ENCODE measurements at places on chromosomes 6 and 20.
A peak's percentile ranks its signal among the peaks of the same experiment; 100 is the strongest.

- no peak for DNase-seq
Observed at GRCh38 chr6:97703661-97704060, 420.6 kb upstream of the MMS22L start.

- DNase-seq: no peak
Observed at GRCh38 chr6:163085861-163086623, 328.5 kb upstream of the QKI start.

GRCh38 chr6:41942067-41942851, 651 bp upstream of the CCND3 start:
- DNase-seq: no peak

GRCh38 chr6:145761584-145761983, 26.3 kb upstream of the EPM2A start:
- no peak for DNase-seq

- DNase-seq: no peak
Observed at GRCh38 chr6:2754393-2754792, 3.7 kb upstream of the MYLK4 start.

- DNase-seq: no peak
Observed at GRCh38 chr6:112027942-112028674, 25.8 kb upstream of the CCN6 start.

- no peak for DNase-seq
Observed at GRCh38 chr20:36541227-36541767, at the start of gene MYL9. MYL9 (plus strand) TSS chr20:36541519; CDS start chr20:36544885, 3,366 bp downstream.

DNA sequence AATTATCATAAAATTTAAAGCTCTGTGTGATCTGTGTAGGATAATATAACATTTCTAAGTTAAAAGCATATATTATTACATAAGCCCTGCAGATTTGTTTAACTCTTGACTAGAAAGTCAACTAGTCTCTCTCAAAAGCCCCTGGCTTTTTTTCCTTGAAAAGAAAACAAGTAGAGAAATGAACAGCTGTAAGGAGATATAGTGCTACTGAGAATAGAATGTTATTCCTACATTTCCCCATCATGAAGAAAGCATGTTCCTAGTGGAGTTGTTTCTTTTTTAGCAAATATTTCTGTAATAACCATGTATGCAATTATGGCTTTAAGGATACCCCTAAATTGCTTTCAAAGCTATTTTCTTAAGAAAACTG, 37.6 kb downstream of the SHLD1 start:
- no peak for DNase-seq

GRCh38 chr6:47403801-47404200, 73.8 kb upstream of the CD2AP start:
- DNase-seq: no peak

DNA sequence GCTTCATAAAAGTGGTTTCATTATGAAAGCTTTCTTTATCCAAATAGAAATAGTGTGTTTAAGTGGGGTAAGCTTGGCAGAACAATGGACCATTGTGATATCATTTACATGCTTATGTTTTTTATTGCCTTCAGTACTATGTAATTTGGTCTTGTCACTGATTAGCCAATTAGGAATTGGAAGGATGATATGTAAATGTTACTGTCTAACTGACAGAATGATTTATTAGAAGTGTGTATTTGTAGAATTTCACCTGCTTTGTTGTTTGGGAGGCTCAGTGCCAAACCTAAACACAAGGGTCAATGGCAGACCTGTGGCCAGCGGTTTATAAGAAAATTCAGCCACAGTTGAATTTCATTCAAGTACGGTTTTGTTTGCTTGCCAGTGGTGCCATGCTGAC, 39.0 kb downstream of the AIG1 start:
- peak; percentile 35 for DNase-seq

DNA sequence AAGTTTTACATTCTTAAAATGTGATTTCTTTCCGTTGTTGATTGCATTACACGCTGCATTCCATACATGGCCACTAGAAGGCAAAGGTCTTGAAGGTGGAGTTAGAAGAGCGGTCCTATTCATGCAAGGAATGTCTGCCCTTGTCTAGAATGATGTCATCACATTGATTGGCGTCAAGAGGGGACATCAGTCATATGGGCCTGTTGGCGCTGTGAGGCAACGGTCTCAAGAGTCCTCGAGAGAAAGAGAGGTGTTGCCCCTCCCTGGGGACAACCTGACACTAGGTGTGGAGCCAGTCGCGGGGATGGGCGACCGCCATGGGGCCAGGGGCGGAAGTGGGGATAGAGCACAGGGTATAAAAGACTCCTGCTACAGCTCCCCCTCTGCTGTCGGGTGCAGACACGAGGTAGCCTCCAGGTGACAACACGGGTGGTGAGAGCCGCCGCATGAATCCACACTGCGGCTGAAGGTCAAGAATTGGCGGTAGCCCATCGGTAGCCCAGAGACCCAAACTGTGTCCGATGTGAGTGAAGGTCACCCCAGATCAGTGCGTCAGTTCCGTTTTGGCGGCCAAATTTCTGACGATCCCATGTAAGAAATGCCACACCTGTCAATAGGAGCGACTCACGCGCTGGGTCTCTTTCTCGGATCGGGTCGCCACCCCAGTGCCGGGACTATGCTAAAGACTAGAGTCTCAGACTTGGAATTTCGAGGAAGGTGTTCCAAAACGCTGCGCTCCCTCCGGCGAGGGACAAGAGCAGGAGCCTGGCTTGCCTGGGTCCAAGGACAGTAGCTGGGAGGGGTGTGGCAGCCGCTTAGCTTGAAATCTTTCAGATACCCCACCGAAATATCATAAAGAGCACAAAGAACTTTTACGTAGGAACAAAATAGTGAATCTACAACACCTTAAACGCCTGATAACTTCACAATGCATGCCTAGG, 93.2 kb upstream of the ZNF184 start:
- DNase-seq: no peak

DNA sequence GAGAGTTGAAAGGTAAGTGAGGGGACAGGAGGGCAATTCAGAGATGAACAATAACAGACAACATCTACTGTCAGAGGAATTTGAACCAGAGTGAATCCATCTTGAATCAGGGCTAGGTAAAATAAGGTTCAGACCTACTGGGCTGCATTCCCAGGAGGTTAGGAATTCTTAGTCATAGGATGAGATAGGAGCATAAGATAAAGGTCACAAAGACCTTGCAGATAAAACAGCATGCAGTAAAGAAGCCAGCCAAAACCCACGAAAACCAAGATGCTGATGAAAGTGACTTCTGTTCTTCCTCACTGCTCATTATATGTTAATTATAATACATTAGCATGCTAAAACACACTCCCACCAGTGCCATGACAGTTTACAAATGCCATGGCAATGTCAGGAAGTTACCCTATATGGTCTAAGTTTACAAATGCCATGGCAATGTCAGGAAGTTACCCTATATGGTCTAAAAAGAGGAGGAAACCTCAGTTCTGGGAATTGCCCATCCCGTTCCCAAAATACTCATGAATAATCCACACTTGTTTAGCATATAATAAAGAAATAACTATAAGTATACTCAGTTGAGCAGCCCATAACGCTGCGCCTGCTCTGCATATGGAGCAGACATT, 248.5 kb downstream of the HAO1 start:
- DNase-seq: no peak

DNA sequence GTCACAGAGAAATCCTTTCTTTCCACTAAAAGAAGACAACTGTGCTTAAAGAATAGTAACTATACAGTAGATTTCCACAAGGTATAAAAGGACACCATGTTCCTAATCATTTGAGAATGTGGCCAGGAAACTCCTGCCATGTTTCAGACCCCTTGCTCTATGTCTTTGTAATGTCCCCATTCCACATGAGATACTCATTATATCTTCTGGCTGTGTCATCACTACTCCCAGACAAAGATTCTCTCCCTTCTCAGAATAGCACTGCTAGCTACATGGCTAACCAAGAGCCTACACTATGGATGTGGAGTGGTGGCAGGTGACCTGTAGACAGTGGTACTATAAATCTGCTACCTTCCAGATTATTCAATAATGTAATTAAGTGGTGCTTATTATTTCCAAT, 218.1 kb upstream of the MCHR2 start:
- DNase-seq: no peak

DNA sequence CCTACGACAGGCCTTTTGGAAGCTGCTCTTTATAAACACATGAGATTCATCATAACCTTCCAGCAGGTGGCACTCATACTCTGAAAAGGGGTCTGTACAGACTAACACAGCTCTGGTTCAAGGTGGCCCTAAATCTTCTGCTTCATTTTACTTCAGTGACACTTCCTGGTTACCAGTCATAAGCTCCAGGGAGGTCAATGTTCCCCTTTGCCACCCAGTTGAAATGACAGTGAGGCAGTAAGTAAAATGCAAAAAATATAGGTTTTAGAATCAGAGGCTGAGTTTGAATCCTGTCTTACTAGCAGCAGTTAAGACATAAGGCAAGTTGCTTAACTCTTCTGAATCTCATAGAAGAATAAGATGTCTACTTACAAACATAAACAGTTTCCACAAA, 132.8 kb downstream of the CDK19 start:
- DNase-seq: peak; percentile 17

DNA sequence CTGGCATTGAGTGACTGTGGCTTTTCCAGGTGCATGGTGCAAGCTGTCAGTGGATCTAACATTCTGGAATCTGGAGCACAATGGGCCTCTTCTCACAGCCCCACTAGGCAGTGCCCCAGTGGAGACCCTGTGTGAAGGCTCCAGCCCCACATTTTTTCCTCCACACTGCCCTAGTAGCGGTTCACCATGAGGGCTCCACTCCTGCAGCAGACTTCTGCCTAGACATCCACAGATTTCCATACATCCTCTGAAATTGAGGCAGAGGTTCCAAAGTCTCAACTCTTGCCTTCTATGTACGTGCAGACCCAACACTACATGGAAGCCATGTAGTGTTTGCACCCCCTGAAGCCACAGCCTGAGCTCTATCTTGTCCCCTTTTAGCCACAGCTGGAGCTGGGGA, 118.0 kb upstream of the BMP5 start:
- no peak for DNase-seq

DNA sequence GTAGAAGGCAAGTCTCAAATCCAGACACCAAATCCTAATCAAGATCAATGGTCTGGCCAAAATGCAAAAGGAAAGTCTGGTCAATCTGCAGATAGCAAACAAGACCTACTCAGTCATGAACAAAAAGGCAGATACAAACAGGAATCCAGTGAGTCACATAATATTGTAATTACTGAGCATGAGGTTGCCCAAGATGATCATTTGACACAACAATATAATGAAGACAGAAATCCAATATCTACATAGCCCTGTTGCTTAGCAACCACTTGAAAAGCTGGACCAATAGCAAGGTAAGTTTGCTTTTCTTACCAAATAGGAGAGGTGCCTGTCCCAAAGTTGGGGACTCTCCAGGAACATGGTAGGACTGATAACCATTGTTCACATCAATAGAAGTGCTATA, 2.0 kb downstream of the SEMG2 start:
- no peak for DNase-seq

DNA sequence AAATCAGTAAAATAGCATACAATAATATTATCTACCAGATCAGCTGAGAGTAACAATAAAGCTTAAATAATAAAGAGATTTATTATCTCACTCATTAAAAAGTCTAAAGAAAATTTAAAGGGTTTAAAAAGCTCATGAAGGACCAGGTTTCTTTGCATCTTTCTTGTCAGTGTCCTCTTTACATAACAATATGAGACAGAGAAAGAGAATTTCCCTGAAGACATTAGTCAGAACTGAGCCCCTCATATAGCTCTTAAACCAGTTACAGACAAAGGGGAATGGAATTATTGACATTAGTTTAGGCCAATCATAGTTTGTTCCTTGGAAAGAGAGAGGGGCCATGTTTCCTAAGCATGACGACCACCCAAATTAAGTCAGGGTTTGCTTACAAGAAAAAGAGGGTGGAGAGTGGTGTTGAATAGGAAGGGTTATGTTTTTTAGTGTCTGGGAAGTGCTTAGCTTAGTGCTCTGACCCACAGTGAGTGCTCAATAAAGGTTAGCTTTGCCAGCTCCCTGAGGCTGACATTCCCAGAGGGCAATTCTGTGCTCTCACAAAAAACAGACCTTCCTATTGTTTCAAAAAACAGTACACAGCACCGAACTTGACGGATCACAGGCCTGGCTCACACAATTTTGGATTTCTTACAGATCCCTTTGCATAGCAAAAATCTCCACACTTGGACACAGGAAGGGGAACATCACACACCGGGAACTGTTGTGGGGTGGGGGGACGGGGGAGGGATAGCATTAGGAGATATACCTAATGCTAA, 3.6 kb upstream of the PLCB1 start:
- no peak for DNase-seq

GRCh38 chr6:8749465-8749864, 314.1 kb upstream of the SLC35B3 start:
- DNase-seq: peak; percentile 91

- no peak for DNase-seq
Observed at GRCh38 chr6:39684790-39685488, 40.3 kb downstream of the KIF6 start.

DNA sequence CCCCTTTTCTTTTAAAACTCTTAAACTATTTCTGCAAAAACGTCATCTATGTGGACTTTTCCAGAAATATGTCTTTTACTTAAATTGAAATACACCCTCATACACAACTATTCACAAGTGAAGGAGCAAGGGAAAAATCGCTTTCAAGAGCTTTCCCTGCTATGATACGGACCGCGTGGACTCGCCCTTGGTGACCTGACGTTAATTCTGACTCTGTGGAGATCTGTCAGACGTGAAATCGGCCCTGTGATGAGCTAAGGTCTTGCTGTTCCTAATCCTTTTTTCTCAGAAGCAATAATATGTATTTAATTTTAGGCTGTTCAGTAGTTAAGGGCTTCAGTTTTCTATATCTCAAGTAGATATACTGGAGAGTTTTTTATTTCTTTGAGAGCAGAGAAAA, 113.6 kb downstream of the RPP40 start:
- no peak for DNase-seq

- no peak for DNase-seq
Observed at GRCh38 chr20:49214571-49214970, 4.6 kb upstream of the DDX27 start.

- no peak for DNase-seq
Observed at GRCh38 chr6:41645007-41645618, 6.8 kb downstream of the MDFI start.

GRCh38 chr6:25492951-25493350, 159.1 kb upstream of the SCGN start:
- no peak for DNase-seq

DNA sequence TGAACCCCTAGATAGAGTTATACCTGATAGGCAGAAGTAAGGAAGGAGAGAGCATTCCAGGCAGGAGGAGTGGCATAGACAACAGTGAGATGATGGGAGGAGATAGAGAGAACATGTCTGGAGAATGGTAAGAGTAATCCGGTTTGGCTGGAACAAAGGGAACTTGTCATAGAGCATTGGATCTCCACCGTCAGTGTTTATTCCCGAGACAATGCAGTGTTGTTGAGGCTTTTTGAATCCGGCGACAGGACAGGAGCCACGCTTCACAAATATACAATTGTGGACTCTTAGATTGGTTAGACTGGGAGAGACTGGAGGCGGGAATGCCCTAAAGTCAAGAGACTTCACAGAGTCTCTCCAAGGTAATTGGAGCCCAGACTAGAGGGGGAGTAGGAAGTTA, 119.8 kb downstream of the ANKS1A start:
- DNase-seq: no peak

DNA sequence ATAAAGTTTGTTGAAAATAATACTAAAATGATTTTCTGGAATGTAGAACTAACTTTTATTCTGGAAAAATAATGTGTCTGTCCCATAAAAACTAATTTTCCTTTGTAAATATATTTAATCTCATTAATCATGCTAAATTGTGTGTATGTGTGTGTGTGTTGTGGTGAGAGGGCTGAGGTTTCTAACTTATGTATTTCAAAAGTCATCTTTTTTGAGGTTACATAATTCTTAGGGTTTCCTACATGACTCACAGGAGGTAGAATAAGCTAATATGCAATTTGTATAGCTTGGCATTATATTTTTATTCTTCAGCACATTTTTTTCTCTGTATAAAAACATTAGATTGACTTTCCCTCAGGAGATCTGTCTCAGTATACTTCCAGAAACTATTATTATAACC, 64.1 kb upstream of the CLVS2 start:
- no peak for DNase-seq

Measured in NCI-H2081 treated with DMSO at 0.1 percent for 48 hours (cell line).